ENCODE measurements at places on chromosomes 7 and 10. TPM values are rescaled to one million over a fixed set of nuclear protein-coding genes. Genes with fewer than 3 reads are reported as not detected.

Gene FAM237B
- not detected for polyA plus RNA-seq

Gene TMEM270
- not detected for polyA plus RNA-seq

Gene GFRA1
- polyA plus RNA-seq, result 38.7 TPM

Gene PNLIPRP1
- polyA plus RNA-seq, result not detected

Gene NUTM2E
- not detected for polyA plus RNA-seq

Gene BLNK
- 1.5 TPM for polyA plus RNA-seq

Gene OR6V1
- not detected for polyA plus RNA-seq

Gene HABP2
- polyA plus RNA-seq, result 0.05 TPM

Gene WNT8B
- polyA plus RNA-seq, result 0.05 TPM

Gene TRUB1
- 22.3 TPM for polyA plus RNA-seq

Gene CALCR
- 10.1 TPM for polyA plus RNA-seq

Gene BEND7
- polyA plus RNA-seq, result 5.7 TPM

Gene SFRP4
- polyA plus RNA-seq, result 8.2 TPM

Gene TMEM196
- 0.13 TPM for polyA plus RNA-seq

Gene BMPER
- polyA plus RNA-seq, result 11.0 TPM

Gene OPN4
- polyA plus RNA-seq, result 1.2 TPM

Gene ITGB8
- 4.6 TPM for polyA plus RNA-seq

Data from muscle of leg (tissue), 16 donors.